NCI-H2029 (cell line): ENCODE measurements at places on chromosomes 2 and 18.

DNA sequence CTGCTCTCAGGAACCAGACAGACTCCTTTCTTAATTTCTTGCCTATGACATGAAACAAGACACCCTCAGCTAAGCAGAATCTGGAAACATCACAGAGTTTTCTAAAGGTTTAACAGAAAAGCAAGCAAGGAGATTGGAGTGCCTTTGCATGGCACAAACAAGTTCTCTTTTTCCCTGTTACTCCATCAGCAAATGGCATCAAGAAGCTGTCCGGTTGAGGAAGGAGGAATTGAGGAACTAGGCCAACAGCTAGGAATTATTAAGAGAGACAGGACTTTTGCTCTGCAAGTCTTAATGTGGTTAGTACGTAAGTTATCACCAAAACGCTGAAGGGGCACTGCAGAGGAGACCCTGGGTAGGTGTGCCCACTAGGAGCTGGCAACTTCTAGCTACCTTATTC is 53.2 kb downstream of the NEB start:
- no peak for DNase-seq

DNA sequence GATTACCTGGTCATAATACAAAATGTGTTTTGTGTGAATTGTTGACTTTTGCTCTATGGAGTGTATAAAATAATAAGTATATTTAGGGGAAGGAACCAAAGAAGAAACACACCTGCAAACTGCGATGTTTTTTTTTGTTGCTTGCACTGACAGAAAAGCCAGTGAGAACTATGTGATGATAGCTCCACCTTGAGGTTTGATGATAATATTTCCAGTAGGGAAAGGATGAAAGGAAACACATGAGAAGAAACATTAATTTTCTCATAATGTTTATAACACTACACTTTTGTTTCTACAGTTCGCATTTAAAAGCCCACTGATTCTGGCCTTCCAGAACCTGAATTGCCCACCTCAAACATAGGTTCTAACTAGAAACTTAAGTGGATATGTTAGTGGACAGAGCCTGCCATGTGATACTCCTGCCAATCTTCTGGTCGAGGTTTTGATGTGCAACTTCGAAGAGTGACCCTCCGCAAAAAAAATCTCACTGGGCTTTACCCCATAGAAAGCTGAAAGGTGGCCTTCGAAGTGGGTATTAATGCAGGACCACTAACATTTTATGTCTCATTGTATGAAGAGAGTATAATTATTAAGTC is 476.4 kb upstream of the SPHKAP start:
- peak; percentile 6 for DNase-seq

- DNase-seq = no peak
Measured at GRCh38 chr2:1055014-1055595, 104.5 kb downstream of the SNTG2 start.

DNA sequence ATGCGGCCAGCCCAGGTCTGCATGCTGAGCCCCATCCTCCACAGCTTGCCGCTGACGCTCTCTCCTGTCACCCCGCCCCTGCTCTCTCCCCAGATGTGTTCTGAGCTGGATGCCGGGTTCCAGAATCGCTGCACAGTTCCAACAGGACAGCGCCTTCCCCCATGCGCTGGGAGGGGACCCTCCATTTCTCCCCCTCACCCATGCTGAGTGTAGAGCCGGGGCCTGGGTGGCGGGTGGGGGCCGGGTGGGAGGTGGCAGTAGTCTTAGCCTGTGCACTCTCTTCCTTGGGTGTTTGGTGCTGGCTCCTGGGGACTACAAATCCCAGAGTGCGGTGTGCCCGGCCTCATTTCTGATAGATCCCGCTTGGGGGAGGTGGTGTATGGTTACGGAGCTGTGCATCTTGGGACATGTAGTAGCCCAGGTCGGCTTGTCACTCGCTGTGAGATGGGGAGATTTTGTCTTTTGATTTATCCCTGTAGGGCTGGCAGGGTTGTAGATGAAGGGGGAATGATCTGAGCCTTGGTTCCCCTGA is 6.8 kb downstream of the DNAJB2 start:
- DNase-seq = no peak

DNA sequence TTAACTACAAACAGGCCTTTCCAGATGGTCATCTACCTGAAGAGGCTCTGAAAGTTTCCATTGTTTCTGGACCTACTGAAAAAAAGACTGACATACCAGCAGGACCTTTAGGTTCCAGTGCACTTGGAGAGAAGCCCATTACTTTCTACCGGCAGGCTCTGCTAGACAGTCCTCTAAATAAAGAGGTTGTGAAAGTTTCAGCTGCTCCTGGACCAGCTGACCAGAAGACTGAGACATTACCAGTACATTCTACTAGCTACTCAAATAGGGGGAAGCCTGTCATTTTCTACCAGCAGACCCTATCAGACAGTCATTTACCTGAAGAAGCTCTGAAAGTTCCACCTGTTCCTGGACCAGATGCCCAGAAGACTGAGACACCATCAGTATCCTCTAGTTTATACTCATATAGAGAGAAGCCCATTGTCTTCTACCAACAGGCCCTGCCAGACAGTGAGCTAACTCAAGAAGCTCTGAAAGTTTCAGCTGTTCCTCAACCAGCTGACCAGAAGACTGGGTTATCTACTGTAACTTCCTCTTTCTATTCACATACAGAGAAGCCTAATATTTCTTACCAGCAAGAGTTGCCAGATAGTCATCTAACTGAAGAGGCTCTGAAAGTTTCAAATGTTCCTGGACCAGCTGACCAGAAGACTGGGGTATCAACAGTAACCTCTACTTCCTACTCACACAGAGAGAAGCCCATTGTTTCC is 65.8 kb downstream of the ALMS1 start:
- DNase-seq = no peak
